ENCODE measurements at places on chromosomes 1 and 21. TPM values are rescaled to one million over a fixed set of nuclear protein-coding genes. Genes with fewer than 3 reads are reported as not detected.

GRCh38 chr1:159089184-159089791 lies 12.7 kb upstream of the AIM2 start:
- no peak for DNase-seq

DNA sequence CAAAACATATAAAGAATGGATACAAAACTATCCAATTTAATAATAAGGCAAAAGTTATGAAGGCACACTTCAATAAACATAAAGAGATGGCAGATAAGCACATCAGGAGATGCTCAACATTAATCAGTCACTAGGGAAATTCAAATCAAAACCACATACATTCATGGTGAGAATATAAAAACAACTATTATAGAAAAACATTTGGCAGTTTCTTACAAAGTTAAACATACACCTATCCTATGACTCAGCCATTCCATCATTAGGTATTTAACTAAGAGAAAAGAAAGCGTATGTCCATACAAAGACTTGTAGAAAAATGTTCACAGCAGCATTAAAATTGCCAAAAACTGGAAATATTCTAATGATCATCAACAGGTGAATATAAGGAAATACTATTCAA lies 44.3 kb downstream of the KIFAP3 start:
- no peak for DNase-seq

- DNase-seq = no peak
Measured at GRCh38 chr1:151851886-151852285, 1.6 kb downstream of the THEM5 start.

Gene NHLH2
- polyA plus RNA-seq = not detected

Gene CCDC190
- not detected for polyA plus RNA-seq

DNA sequence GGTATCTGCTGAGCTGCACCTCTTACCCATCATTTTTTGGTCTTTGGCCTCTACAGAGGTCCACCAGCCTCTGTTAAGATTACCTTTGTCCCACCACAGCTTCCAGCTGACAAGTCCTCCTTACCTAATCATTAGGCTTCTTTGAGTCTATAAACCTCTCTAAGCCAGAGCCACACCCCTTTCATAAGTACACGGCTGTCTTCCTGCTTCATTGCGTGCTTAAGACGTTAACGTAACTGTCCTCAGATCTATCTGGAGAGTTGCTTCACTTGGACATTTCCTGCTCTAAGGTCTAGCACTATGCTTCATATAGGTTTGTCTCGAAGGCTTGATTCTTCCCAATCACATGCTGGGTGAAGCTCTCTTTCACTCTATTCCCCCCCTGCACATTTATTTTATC lies 71.0 kb upstream of the CACHD1 start:
- no peak for DNase-seq

Gene PLEKHG5
- 2.0 TPM for polyA plus RNA-seq

GRCh38 chr1:38097284-38097898 lies 50.8 kb upstream of the POU3F1 start:
- DNase-seq = no peak

- DNase-seq = no peak
Measured at GRCh38 chr1:207396168-207396746, 57.9 kb upstream of the CR2 start.

Gene EDARADD
- 1.3 TPM for polyA plus RNA-seq

- peak; percentile 71 for DNase-seq
Measured at GRCh38 chr1:201489643-201490261, 17.2 kb downstream of the CSRP1 start.

Gene IL20
- not detected for polyA plus RNA-seq

- DNase-seq = no peak
Measured at GRCh38 chr1:204094856-204095634, 22.1 kb downstream of the SOX13 start.

- no peak for DNase-seq
Measured at GRCh38 chr1:220182111-220182510, 88.2 kb downstream of the IARS2 start.

- peak; percentile 95 for DNase-seq
Measured at GRCh38 chr1:21869620-21870121, 57.6 kb downstream of the LDLRAD2 start.

DNA sequence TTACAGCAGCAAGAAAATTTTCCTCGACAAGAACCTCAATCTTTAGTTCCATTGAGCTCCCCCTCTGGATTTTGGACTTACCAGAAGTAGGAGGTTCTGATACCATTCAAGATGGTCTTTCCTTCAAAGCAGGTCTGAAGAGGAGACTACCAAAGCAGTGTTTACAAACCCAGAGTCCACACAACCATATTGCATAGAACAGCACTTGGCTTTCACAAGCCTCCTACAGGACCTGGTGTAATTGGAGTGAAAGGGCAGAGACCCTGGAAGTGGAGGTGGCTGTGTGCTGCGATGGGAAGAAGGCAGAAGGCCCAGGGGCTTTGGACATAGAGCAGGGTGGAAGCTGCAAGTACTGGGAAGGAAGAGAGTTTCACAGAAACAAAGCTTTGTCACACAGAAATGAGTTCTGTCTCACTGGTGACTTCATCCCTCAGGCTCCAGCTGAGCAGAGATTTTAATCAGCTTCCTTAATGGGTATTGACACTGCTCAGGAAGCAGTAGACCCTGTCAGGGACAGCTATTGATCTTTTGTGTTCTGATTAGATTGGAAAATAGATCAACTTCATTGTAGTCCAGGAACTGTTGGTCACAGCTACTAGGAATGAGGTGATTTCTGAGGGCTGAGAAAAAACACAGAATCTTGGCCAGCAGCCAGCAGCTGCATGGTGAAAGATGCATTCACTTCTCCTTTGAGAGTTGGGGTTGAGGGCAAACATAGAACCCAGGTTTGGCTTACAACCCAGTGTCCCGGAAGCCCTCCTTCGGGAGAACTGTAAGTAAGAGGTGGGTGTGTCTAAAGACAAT lies 124.0 kb downstream of the SYT2 start:
- DNase-seq = peak; percentile 62

Gene LACTBL1
- polyA plus RNA-seq = not detected

- DNase-seq = peak; percentile 64
Measured at GRCh38 chr1:169460191-169460833, 25.4 kb downstream of the SLC19A2 start.

- DNase-seq = no peak
Measured at GRCh38 chr21:24395320-24395923, 1211.9 kb downstream of the MRPL39 start.

Gene LAPTM5
- 0.36 TPM for polyA plus RNA-seq

GRCh38 chr1:203691447-203691846 lies 64.8 kb downstream of the ATP2B4 start:
- no peak for DNase-seq

GRCh38 chr1:220873868-220874655 lies 5.2 kb upstream of the HLX start:
- peak; percentile 74 for DNase-seq

DNA sequence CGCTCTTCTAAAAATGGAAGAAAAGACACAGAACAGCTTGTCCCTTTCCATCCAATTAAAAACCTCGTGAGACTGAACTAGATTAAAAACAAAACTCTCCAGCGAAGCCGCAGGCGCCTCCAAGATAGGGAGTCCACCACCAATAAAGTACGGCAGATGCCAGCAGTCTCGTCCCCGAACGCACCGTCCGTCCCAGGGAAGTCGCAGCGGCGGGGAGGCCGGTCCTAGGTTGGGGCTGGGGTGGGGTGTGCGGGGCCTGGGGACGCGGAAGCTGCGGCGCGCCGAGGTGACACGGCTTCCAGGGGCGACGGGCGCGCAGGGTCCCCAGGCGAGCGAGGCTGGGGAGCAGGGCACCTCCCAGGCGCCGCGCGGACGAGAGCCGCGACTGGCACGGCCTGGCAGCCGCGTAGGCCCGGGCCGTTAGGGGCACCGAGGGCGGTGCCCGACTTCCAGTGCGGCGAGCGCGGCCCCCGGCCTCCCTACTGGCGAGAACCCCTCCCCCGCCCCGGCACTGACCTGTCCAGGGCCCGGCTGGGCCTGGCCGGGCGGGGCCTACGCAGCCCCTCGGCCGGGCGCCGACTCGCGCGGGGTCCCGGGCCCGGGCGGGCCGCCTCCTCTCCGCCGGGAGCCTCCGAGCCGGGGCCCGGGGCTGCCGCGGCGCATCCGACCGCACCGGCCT lies 28.3 kb upstream of the A3GALT2 start:
- DNase-seq = peak; percentile 63

DNA sequence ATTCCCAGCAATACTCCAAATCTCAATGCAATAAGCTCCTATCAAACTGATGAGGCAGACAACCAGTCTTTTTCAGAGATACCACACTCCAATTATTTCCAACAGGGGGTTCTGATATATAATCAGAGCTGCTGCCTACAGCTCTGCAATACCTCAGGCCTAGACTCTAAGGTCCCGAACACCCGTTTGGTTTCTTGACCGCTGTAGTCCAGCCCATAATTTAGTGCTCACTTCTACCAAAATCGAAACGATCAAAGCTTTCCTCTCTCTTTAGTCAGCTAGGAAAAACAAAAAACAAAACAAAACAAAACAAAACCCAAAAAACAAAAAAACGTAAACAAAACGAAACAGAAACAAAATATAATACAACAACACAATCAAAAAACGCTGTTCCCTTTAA lies 453.0 kb downstream of the NEGR1 start:
- DNase-seq = no peak

Gene WDTC1
- polyA plus RNA-seq = 4.7 TPM

DNA sequence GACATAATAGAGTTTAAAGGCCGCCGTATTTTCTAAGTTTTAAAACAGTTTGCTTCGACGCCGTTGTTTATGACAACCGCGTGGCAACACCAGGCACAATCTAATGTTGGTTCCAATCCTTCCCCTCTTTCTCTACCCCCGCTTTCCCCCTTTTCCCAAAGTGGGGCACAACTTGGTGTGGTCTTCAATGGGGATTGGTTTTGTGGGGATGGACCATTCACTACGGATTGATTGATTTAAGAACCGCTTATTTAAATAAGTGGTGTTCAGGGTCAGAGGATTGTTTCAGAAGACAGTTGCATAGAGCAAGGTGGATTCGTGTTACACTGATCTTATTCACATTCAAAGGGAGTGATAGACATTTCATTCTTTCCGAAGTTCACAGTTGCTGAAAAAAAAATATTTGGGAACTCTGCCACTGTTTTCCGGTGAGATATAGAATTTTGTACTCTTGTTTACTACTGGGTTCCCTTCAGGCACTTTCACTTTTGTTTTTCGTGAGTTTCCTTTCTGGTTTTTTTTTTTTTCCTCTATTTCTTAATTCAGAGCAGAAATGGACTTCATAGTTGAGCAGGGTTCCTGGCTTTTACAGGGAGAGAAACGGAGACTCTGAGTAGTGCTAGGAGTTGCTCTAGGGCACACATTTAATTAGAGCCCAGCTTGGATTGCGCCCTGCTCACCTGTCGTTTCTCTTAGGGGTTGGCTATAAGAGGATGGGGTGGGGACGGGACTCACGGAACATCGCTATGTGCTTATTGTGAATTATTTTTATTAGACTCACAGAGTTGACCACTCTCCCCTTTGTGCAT lies 79.6 kb upstream of the AK4 start:
- DNase-seq = peak; percentile 55

Gene OR2T2
- not detected for polyA plus RNA-seq

Gene RPL22
- 124 TPM for polyA plus RNA-seq

GRCh38 chr1:245585252-245585959 lies 430.6 kb downstream of the KIF26B start:
- peak; percentile 87 for DNase-seq

Gene SNAP47
- 29.3 TPM for polyA plus RNA-seq

DNA sequence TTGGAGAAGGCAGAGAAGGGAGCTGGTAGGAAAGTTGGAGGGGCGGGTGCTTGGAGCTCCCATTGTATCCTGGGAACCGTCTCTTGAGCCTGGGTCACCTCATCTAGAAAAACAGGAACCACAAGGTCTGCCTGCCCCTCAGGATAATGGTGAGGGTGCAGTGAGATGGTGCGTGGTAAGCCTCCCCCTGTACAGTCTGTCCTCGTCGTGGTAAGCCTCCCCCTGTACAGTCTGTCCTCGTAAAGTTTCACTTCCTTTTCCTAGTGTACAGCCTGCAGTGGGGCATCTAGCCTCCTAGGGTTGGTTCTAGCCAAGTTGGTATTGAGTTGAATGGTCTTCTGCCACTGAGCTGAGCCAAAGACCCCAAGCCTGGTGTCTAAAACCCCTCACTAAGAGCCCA lies 66.5 kb upstream of the IGSF21 start:
- no peak for DNase-seq

- DNase-seq = no peak
Measured at GRCh38 chr1:101100674-101101073, 75.1 kb upstream of the DPH5 start.

Gene PLA2G2A
- polyA plus RNA-seq = 0.35 TPM

Gene PCAT6
- 13.9 TPM for polyA plus RNA-seq

GRCh38 chr1:162709870-162710269 lies 77.6 kb downstream of the DDR2 start:
- peak; percentile 55 for DNase-seq

Gene CYP4A11
- polyA plus RNA-seq = not detected

Gene CLDN8
- polyA plus RNA-seq = not detected

Gene TRNP1
- 17.7 TPM for polyA plus RNA-seq

DNA sequence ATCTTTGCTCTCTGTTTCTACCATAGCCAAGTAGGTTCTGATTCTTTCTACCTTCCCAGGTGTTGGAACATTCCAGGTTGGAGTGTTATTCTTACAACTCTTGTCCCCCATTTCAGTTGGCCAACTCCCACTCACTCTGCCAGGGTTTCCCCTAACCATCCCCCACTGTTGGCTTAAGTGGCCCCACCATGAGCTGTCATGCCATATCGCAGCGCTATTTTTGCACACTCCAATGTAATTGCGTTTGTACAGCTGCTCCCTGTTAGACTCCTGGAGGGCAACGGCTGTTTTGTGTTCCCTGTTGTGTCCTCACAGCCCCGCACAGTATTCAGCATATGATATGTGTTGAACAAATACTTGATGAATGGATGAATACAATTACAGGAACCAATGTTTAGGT lies 117.7 kb upstream of the ETS2 start:
- no peak for DNase-seq

Gene SELP
- polyA plus RNA-seq = not detected

Gene KCNH1
- polyA plus RNA-seq = 0.71 TPM

DNA sequence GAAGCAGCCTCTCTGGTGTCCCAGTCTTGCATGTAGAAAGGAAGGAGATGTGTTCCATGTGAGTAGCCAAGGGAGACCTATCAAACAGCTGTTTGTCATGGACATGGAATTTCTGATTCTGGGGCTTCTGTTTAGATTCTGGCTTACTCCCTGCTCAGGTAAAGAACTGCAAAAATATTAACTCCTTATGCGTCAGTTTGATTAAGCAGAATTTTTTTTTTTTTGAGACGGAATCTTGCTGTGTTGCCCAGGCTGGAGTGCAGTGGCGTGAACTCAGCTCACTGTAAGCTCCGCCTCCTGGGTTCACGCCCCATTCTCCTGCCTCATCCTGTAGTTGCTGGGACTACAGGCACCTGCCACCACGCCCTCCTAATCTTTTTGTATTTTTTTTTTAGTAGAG lies 6.8 kb downstream of the ARV1 start:
- no peak for DNase-seq

- no peak for DNase-seq
Measured at GRCh38 chr1:181002582-181003172, 20.0 kb downstream of the STX6 start.

Gene DISP1
- 3.1 TPM for polyA plus RNA-seq

DNA sequence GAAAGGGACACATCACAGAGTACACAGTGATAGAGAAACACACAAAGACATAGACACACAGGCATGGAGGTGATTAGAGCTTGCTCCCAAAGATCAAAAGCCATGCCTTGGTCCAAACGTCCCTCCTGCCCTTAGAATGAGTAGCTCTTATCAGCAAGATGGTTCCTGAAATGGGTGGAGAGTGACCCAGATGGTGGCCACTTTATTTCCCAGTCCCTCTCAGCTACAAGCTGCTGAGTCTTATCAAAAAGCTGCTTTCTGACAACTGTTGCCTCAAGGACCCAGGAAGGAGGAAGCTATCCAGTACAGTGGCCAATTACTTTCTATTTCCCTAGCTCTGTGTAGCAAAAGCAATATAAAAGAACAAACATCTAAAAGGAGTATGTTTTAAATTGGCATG lies 7.7 kb upstream of the CLCA1 start:
- no peak for DNase-seq

Data from GM23248 (cell line).